ENCODE measurements at places on chromosomes 5 and 9.

- DNase-seq, result no peak
These were observed 168.1 kb downstream of the ROR2 start for GRCh38 chr9:91781906-91782305.

DNA sequence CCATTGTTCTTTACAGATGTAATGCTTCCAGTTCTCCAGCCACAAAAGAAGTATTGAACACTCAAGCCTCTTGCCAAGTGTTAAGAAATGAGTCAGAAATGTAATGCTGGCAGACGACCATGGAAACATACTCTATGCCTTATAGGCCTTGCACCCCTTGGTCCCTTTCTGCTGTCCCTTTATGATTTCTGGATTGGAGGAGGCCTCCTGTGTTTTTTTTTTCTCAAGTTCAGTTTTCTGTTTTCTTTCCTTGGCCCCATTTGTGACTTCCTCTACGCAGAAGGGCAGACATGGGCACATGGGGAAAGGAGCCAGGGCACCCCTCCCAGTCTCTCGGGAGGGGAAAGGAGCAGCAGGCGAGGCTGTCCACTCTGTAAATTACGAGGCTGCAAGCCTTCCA is 53.4 kb downstream of the SNX18 start:
- no peak for DNase-seq

- no peak for DNase-seq
These were observed 241.3 kb downstream of the DEPDC1B start for GRCh38 chr5:60458666-60459065.

DNA sequence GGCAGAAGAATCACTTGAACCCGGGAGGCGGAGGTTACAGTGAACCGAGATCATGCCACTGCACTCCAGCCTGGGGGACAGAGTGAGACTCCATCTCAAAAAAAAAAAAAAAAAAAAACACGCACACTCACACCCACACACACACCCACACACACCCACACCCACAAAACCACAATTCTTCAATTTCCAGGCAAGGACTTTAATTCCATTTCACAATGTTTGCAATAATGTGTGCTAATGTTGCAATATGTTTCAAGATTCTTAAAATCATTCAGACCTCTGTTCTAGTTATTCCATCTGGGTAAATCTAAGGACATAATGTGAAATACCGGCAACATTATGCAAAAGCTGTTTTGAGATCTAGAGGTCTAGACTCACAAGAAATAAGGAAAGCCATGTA is 28.3 kb downstream of the CCDC69 start:
- DNase-seq, result no peak

DNA sequence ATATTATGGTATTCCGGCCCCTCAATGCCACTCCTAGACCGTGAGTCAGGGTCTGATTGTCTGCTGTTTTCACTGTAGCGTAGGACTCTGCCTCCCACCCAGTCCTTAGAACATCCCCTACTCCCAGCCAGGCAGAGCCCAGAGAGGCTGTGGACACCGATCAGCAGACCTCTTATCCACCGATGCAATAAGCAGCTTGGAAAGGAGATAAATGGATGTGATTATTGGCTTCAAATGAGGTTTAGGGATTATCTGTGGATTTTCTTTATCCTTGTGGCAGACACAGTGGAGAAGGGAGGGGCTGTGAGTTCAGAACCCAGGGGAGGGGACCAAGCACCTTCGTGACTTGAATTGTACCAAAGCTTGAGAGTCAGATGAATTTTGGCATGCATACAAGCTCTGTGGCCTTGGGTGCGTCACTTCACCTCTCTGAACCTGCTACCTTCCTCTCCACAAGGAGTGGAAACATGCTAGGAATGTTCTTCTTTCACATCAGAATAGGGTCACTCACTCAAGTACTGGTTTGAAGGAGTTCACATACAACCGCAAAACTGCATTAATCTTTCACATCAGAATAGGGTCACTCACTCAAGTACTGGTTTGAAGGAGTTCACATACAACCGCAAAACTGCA is 83.1 kb upstream of the CPLX2 start:
- DNase-seq, result no peak

- DNase-seq, result no peak
These were observed 34.5 kb upstream of the CSF1R start for GRCh38 chr5:150120617-150121447.

GRCh38 chr9:137319739-137320551 is 17.9 kb upstream of the NRARP start:
- DNase-seq, result no peak

Data from stimulated activated CD4-positive, alpha-beta T cell treated with anti-CD3 and anti-CD28 coated beads, Interleukin-1b, Interleukin-23, amount 100 ng/mL, for 1 hour (primary cell).